ENCODE measurements at places on chromosomes 1 and 21. TPM values are rescaled to one million over a fixed set of nuclear protein-coding genes. Genes with fewer than 3 reads are reported as not detected.
A peak's percentile ranks its signal among the peaks of the same experiment; 100 is the strongest.

DNA sequence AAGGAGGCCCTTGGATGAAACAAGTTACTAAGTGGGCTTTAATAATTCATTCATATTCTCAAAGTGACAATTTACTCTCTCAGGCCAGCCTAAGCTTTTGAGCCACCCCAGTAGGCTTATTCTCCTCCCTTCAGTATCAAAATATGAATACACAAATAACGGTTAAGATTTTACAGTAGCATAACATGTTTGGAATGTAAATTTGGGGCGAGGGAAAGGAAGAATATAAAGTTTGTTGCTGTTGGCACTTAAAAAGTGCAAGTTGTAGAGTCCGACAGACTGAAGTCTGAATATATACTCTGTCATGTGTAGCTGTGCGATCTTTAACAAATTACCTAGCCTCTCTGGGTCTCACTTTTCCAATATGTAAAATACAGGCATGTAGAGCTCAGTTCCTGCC, 22.6 kb upstream of the MYSM1 start:
- DNase-seq: no peak
- no peak overlapping the region for H3K27ac ChIP-seq
- H3K4me1 ChIP-seq: peaks cover 8% of the 10 kb centered on the region
- H3K36me3 ChIP-seq: no peaks in the 10 kb centered on the region
- no peak overlapping the region for H3K4me3 ChIP-seq

DNA sequence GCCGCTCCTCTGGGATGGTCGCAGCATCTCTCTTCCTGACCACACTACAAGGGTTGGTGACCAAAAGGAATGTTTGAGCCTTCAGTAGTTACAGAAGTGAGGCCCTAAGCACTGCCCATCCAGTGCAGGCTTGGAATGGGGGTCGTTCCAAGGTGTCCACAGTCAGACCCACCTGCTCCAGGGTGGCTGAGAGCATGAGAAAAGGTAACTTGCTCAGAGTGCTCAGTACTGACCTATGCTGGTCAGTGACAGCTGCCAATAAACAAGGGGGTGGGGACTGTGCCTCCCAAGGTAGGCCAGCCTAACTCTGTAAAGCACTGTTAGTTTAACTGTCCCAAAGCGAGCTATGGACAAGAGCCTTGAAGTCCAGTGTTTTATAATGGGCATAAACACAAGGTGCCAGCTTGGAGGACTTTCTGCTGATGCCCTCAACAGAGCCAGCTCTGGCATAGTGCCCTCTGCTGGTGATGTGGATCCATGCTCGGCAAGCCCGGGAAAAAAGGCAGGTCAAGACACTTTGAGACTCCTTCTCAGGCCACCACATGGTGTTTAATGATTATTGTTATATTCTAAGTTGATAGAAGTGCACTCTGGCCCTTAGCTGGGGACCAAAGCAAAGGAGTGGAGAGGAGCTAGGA, 78.1 kb upstream of the DNAH14 start:
- H3K27ac ChIP-seq: no peak overlapping the region
- H3K4me3 ChIP-seq: no peak overlapping the region
- H3K27me3 ChIP-seq: no peaks in the 10 kb centered on the region

The CD52 gene
- polyA plus RNA-seq: 68.2 TPM

DNA sequence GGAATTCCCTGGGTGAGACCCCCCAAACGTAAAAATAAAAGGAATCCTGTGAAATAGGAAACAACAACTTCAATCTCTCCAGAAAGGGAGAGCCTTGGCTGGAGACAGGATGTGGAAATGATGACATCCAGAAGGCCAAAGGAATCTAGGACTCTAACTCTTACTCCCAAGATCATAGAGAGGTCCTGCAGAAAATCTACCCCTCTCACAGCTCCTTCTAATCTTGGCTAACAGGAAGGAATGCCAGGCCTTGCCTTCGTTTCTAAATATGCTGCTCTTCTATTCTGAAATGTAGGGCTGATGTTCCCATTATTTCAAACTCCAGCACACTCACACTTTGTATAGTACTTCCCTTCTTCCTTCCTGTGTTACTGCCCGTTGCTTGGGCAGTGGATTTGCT, 40.7 kb downstream of the ARHGEF11 start:
- no peaks in the 10 kb centered on the region for H3K36me3 ChIP-seq
- DNase-seq: no peak
- no peak overlapping the region for H3K4me3 ChIP-seq

GRCh38 chr1:172278478-172278877, 142.0 kb upstream of the C1orf105 start:
- H3K27ac ChIP-seq: no peak overlapping the region
- no peaks in the 10 kb centered on the region for H3K36me3 ChIP-seq
- DNase-seq: no peak
- no peak overlapping the region for H3K4me3 ChIP-seq
- H3K27me3 ChIP-seq: no peaks in the 10 kb centered on the region
- H3K4me1 ChIP-seq: peaks cover 7% of the 10 kb centered on the region

DNA sequence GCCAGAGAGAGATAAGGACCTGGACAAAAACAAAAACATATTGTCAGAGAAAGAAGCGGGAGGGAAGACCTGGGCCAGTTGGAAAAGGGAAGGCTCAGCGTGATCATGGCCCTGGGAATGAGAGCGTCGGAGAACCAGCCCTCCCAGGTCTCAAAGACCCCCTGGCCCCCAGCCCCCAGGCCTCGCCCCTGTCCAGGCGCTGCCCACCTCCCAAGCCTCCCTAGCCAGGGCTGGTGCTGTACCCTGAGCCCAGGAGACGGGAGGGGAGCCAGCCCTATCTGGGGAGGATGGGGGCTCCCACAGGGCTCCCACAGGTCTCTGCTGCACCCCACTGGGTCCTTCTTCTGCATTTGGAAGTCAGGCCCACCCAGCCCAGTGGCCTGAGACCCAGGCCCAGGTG, 15.1 kb downstream of the CHD5 start:
- no peak overlapping the region for H3K4me3 ChIP-seq
- no peak overlapping the region for H3K27ac ChIP-seq
- no peaks in the 10 kb centered on the region for H3K4me1 ChIP-seq
- H3K36me3 ChIP-seq: no peaks in the 10 kb centered on the region

DNA sequence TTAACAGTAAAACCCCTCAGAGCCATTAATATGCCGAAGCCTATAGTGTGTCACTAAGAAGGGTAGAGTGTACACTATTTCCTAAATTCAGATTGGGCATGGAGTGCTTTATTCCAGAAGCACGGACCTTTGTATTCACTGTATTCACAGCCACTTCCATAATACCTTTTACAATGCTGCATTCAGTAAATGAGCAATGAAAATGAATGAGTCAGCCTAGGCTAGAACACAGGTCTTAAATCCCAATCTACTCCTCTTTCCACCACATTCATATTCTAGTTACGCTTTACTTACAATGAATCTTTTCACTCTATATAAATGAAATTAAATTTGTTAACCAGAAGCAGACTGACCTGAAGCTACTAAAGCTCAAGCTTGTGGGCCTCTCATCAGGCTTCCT, 13.0 kb upstream of the GORAB start:
- no peak overlapping the region for H3K27ac ChIP-seq
- no peaks in the 10 kb centered on the region for H3K4me1 ChIP-seq
- H3K4me3 ChIP-seq: no peak overlapping the region
- DNase-seq: no peak
- H3K36me3 ChIP-seq: no peaks in the 10 kb centered on the region

- no peak overlapping the region for H3K27ac ChIP-seq
- H3K4me1 ChIP-seq: peaks cover 27% of the 10 kb centered on the region
- no peaks in the 10 kb centered on the region for H3K27me3 ChIP-seq
- DNase-seq: no peak
- no peaks in the 10 kb centered on the region for H3K36me3 ChIP-seq
- no peak overlapping the region for H3K4me3 ChIP-seq
These were observed 65.1 kb downstream of the RIPK4 start for GRCh38 chr21:41701749-41702148.

- H3K4me1 ChIP-seq: peaks cover 9% of the 10 kb centered on the region
- DNase-seq: no peak
- H3K27me3 ChIP-seq: peaks cover 17% of the 10 kb centered on the region
- no peaks in the 10 kb centered on the region for H3K36me3 ChIP-seq
These were observed 57.8 kb upstream of the CD1D start for GRCh38 chr1:158122833-158123388.

- no peak for DNase-seq
- no peaks in the 10 kb centered on the region for H3K27me3 ChIP-seq
- H3K4me3 ChIP-seq: no peak overlapping the region
- no peaks in the 10 kb centered on the region for H3K4me1 ChIP-seq
- no peak overlapping the region for H3K27ac ChIP-seq
These were observed 41.0 kb downstream of the DEGS1 start for GRCh38 chr1:224223819-224224714.

GRCh38 chr1:147842578-147842977, 60.0 kb upstream of the GJA8 start:
- H3K4me3 ChIP-seq: no peak overlapping the region
- DNase-seq: no peak
- H3K27ac ChIP-seq: no peak overlapping the region
- no peaks in the 10 kb centered on the region for H3K36me3 ChIP-seq

The NOL9 gene
- 4.0 TPM for polyA plus RNA-seq

GRCh38 chr1:172342584-172343239, 77.8 kb upstream of the C1orf105 start:
- no peaks in the 10 kb centered on the region for H3K27me3 ChIP-seq
- H3K36me3 ChIP-seq: no peaks in the 10 kb centered on the region
- peaks cover 5% of the 10 kb centered on the region for H3K4me1 ChIP-seq
- H3K27ac ChIP-seq: no peak overlapping the region
- H3K4me3 ChIP-seq: no peak overlapping the region
- DNase-seq: no peak

The LRRC8C gene
- polyA plus RNA-seq: 1.5 TPM

DNA sequence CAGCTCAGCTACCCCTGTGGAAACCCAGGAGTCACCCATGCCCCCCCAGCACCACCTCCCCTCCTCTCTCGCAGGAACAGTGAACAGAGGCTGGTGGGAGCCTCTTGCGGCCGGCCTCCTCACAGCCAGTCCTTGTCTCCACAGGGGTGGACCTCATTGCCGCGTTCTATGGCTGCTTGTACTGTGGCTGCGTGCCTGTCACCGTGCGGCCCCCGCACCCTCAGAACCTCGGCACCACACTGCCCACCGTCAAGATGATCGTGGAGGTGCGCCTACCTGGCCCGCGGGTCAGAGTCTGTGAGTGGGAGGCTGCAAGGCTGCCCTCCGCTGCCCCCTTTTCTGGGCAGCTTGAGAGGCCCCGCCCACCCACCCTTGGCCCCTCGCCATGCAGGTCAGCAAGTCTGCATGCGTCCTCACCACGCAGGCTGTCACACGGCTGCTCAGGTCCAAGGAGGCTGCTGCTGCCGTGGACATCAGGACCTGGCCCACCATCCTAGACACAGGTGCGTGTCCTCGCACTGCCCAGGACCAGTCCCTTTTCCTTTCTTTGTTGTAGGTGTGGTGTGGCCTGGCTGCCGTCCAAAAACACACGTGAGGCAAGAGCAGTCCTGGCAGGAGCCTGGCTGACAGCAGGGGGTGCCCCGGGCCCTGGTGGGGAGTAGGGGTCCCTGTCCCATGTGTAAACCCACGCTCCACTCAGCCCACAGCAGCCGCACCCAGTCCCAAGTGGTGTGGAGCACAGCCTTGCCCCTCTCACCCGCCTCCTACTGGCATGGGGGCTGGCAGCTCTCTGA, 50.3 kb downstream of the S100B start:
- no peak overlapping the region for H3K4me3 ChIP-seq
- peak; percentile 25 for DNase-seq
- no peaks in the 10 kb centered on the region for H3K27me3 ChIP-seq
- H3K36me3 ChIP-seq: peaks cover 98% of the 10 kb centered on the region

Data from stomach (tissue), 19 donors.